ENCODE measurements at places on chromosomes 6 and 20.

GRCh38 chr6:170523256-170524171, 29.6 kb downstream of the PSMB1 start:
- no peak for DNase-seq

DNA sequence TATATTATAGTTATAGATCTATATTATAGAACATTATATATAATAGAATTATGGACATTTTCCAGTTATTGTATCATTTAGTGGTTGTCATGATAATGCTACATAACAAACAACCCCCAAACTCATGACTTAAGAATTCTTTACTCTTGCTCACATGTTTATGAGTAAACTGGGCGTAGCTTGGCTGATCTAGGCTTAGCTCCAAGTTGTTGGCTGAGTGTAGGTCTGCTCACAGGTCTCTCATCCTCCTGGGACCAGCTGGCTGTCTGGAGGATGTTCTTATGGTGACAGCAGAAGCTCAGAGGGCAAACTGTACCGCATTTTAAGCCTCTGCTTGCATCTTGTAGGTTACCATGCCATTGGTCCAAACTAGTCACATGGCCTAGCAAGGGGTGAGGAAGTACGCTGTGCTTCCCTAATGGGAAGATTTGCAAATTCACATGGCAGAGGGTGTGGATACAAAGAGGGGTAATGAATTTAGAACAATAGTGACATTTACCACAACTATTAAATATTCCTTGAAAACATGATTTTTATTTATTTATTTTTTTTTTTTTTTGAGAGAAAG, 34.2 kb downstream of the ARHGAP40 start:
- DNase-seq = no peak

- DNase-seq = peak; percentile 60
These were observed 4.0 kb downstream of the PPP1R18 start for GRCh38 chr6:30682143-30683117.

DNA sequence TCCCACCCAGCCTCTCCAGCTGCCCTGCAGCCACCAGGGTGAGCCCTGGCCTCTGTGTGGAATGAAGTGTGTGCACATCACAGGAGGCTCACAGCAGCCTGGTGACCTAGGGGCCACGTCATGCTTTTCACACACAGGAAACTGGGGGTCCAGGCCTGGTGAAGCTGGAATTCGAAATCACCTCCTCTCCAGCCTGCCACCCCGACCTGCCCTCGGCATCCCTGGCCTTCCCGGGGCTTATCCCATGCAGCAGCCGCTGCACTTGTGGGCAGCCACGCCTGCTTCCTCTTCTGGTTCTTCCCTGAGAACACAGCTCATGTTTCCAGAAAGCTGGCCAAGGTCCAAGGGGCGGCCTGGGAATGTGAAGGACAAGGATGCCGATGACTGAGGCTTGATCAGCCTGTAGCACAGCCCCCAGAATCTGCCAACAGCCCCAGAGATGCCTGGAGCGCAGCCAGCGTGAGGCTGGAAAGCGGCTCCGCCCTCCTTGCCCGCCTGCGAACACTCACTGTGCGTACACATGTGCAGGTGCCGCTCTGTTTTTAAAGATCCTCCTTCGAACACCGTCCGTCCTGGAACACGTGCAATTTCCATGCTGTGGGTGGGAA, 4.2 kb upstream of the NTSR1 start:
- DNase-seq = no peak

DNA sequence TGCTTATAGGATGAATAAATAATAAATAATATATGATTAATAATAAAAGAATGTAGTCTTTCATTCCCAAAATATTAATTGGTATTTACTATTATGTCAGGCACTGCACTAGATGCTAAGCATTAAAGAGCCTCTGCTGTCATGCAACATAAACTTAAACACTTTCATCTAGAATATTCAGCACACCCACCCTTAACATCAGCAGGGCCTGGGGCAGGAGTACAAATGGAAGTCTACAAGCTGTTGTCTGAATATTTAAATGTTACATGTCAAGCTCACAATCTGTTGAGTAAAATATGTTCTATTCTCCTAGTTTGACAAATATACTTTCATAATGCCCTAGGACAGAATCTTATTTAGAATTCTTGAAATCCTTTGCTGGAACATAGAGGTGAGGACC, 395.1 kb downstream of the EPM2A start:
- no peak for DNase-seq

DNA sequence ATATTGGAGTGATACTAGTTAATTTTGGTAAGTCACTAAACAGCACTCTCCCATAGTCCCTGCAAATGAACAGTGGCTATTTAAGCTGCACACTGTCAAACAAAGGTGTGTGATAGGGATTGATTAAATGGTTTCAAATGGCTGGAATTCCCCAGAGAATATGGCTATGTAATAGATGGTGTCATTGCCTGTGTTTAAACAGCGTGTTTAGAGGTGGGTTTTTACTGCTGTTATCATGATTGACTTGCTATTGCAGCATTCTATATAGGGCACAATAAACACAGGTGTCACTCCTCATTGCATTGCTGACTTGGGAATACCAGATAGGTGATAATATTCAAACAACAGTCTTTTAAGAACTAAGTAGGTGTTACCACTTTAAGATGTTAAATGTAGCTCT, 171.7 kb upstream of the MAN1A1 start:
- no peak for DNase-seq

GRCh38 chr20:20317195-20317594, 50.7 kb upstream of the INSM1 start:
- DNase-seq = no peak

- no peak for DNase-seq
These were observed 158.8 kb downstream of the DTNBP1 start for GRCh38 chr6:15504040-15504495.

DNA sequence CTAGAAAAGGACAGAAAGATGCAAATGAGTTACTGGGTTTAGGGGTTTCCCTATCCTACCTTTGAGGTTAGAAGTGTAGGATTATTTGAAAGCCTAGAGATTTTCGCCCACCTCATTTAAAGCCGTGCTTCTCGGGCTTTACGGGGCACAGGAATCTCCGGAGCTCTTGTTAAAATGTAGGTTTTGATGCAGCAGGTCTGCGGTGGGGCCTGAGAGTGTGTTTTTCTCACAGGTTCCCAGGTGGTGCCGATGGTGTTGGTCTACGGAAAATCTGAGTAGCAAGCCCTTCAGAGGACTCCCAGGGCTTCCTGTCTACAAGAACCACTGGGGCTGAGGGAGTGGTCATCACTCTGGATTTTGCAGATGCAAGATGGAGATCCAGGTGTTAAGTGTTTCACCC, 47.5 kb downstream of the TRAM2 start:
- no peak for DNase-seq

DNA sequence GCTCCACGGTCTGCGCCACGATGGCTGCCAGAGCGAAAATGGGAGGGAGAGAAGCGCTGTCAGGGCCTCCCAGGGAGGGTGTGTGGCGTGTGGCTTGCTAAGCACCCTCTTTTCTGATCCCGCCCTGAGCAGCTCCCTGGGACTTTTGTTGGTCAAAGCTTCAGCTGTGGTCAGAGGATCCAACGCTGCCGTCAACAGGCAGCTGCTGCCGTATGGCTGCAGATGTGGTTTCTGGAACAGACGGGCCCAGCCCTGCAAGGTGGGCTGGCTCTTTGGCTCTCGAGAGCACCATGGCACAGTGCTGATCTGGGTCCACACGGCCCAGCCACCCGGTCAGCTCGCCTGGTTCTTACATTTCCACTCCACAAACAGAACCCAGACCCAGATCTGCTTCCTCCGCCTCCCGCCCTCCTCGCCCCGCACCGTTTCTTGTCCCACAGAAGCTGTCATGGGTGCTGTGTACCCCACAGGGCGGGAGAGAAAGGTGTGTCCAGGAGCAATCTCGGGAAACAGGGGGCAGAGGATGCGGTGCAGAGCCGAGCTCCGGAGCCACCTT, 86.0 kb upstream of the BHLHE23 start:
- no peak for DNase-seq

GRCh38 chr6:36735110-36736071, 37.8 kb downstream of the RAB44 start:
- DNase-seq = peak; percentile 21

- DNase-seq = no peak
These were observed 28.0 kb downstream of the PEX3 start for GRCh38 chr6:143478479-143479062.

GRCh38 chr20:4073852-4074741, 58.7 kb upstream of the RNF24 start:
- no peak for DNase-seq

DNA sequence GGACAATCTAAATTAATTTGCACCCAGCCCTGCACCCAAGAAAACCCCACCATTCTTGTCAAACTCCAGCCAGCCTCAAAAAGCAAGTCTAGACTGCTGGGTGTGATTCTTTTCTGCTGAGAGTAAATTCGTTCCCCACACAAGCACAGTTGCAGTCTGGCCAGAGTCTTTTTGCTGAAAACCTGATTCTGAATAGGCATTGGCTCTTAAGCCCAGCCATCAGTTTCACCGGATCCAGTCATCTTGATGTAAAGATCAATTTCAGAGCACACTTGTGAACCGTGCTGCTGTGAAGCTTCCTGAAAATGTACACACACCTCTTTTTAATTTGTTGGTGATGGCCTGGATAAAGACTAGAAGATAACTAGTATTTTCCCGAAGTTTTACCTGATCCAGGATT, 159.4 kb upstream of the GGTLC1 start:
- no peak for DNase-seq

DNA sequence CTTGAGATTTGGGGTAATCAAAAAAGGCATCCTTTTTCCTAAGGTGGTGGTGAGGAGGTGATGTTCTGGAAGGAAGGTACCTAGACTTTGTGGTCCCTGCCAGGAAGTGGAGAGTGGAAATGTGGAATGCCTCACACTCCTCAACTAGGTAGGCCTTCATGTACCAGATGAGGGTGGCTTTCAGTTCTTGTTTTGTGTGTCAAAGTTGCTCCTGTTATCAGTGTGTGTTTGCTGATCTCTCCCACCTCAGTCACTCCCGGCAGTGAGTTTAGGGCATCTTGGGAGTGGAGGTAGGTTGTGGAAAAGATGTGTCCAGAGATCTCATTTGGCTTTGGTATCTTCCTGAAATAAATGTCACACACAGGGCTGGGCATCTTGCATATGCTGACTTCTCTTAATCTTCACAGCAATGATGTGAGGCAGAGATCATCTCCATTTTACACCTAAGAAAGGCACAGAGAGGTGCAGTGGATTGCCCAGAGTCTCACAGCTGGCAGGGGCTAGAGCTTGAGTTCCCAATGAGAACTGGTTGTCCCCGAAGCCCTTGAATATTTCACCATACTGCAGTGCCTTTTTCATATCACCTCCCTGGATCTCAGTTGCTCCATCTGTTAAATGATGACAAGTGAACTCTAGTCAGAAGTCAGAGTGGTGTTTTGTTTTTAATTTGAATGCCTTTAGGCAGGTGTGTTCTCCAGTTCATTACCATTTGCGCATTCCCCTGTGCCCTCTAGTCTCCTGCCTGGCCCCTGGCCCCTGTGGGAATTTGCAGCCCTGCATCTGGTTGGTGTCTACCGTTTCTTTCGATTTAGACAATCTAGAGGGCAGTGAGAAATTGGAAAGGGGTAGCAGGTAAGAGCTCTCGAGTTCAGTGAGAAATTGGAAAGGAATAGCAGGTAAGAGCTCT, 2.9 kb downstream of the PKIG start:
- DNase-seq = no peak

DNA sequence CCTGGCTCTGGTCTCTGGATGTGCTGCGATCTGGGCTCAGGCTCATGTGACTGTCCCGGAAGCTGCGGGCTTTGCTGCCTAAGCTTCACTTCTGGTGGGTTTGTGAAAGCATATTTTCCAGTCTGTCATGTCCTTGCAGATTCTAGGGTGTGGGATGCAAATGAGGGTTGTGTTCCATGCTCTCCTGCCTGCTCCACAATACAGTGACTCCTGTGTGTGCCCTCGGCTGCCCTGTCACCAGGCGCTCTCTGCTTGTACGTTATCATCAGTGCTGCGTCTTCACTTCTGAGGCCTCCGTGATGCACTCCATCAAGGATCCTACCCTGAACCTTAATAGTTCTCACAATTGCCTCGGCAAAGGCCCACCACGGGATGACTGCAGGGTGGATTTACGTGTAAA, 84.2 kb downstream of the TTLL2 start:
- no peak for DNase-seq

Measured in activated CD4-positive, alpha-beta T cell treated with anti-CD3 and anti-CD28 coated beads, Interleukin-2, amount 50 U/mL, for 24 hours (primary cell).